ENCODE measurements at places on chromosomes 5 and 9.

DNA sequence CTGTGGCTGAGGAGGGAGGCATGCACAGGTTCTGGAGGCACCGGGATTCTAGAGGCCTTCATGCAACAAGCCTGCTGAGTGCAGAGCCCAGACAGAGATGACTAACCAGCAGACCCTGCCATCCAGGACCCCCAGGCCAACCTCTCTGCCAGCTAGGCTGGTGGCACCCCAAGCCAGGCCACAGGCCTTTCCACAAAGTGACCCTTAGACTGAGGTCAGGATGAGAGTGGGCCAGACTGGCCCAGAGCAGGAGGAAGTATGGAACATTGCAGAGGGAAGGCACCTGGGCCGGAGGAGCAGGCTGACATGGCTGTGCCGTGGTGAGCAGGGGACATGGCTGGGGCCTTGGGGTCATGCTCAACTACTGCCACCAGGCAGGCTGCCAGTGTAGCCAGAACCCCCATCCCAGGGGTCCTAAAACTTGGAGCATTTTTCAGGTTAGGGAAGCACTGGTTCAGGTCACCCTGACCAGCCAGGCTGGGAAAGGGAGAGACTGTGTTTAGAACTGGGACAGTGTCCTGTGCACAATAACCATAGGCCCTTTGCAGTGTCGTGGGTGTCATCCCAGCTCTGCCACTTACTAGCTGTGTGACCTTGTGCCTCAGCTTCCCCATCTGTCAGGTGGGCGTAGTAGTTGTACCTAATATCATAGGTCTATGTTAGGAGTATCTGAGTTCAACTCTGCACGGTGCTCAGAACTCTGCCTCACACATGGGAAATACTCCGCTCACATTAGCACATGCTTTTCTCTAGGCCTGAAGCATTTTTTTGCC, 17.3 kb downstream of the TCF7 start:
- H3K36me3 ChIP-seq, result no peaks in the 10 kb centered on the region
- no peaks in the 10 kb centered on the region for H3K27me3 ChIP-seq
- peaks cover 23% of the 10 kb centered on the region for H3K4me1 ChIP-seq
- no peak overlapping the region for H3K27ac ChIP-seq
- DNase-seq, result no peak
- no peak overlapping the region for H3K4me3 ChIP-seq

GRCh38 chr9:94031380-94031779, 52.9 kb upstream of the PTPDC1 start:
- no peaks in the 10 kb centered on the region for H3K4me1 ChIP-seq
- no peaks in the 10 kb centered on the region for H3K36me3 ChIP-seq
- no peaks in the 10 kb centered on the region for H3K27me3 ChIP-seq
- H3K4me3 ChIP-seq, result peak overlapping the region; percentile 76

- no peak for DNase-seq
- no peaks in the 10 kb centered on the region for H3K36me3 ChIP-seq
- H3K4me1 ChIP-seq, result no peaks in the 10 kb centered on the region
- H3K27me3 ChIP-seq, result no peaks in the 10 kb centered on the region
- no peak overlapping the region for H3K4me3 ChIP-seq
- H3K27ac ChIP-seq, result no peak overlapping the region
These were observed 43.8 kb downstream of the FAT2 start for GRCh38 chr5:151547364-151547763.

DNA sequence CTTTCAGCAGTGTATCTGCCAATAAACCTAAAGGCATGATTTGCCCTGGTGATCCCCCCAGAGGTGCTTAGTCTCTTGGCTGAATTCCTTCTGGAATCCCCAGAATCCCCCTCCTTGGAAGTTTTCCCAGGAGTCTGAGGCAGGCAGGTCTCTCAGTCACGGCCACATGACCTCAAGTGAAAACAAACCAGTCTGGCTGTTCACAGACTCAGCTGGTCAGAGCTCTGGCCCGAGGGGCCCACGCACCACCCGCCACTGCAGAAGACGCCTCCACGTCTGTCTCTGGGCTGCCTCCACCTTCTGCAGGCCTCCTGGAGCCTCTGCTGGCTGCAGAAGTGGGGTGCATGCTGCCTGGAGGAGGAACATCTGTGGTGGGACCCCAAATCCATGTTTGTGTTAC, 52.5 kb downstream of the HRH2 start:
- H3K36me3 ChIP-seq, result no peaks in the 10 kb centered on the region
- no peak overlapping the region for H3K4me3 ChIP-seq
- H3K27ac ChIP-seq, result no peak overlapping the region
- DNase-seq, result no peak
- no peaks in the 10 kb centered on the region for H3K27me3 ChIP-seq

- no peaks in the 10 kb centered on the region for H3K27me3 ChIP-seq
- no peak overlapping the region for H3K27ac ChIP-seq
These were observed 43.3 kb upstream of the NDFIP1 start for GRCh38 chr5:142065273-142065672.

DNA sequence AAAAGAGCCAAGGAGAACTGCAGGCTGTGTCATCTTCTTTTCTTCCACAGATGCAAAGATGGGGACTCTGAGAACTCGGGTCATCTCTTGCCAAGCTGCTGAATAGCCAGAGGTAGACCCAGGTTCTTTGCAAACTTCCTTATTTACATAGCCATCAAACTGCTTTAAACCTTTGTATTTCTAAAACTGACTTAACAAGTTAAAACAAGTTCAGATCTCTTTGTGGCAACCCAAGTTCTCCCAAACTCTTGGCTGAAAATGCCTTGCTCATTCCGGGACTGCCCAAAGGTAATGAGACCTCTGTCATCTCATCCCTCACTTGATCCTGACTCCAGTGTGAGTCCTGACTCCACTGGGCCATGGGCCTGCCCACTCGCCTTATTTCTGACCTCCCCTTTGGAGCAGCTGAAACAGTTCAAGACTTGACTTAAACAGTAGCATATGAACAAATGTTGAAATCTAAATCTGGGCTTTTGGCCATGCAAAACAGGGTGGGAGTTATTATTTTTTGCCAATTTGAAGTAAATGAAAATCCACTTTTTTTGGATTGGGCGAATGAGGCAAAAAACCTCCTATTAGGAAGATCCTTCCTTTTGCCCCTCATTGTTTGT, 50.6 kb downstream of the FBXL7 start:
- no peak overlapping the region for H3K4me3 ChIP-seq
- H3K27ac ChIP-seq, result no peak overlapping the region
- H3K27me3 ChIP-seq, result no peaks in the 10 kb centered on the region
- H3K4me1 ChIP-seq, result peaks cover 31% of the 10 kb centered on the region

DNA sequence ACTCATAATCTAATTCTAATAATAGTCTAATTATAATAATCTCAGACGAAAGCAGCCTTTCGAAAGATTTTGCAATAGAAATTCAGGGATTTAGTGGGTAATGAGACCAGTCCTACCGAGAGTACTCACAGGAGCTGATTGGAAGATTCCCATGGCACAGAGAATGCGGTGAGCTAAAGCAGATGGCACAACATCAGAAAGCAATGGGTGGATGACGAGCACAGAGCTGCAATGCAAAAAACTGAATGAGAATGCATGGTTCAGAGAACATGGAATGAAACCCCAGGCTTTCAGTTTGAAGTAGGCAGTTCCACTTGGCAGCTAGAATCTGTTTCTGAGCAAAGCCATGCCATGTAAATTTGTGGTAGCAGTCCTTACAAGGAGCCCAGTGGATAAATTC, 78.2 kb upstream of the SPINK5 start:
- no peak overlapping the region for H3K4me3 ChIP-seq
- no peak overlapping the region for H3K27ac ChIP-seq
- no peaks in the 10 kb centered on the region for H3K4me1 ChIP-seq
- H3K27me3 ChIP-seq, result no peaks in the 10 kb centered on the region

DNA sequence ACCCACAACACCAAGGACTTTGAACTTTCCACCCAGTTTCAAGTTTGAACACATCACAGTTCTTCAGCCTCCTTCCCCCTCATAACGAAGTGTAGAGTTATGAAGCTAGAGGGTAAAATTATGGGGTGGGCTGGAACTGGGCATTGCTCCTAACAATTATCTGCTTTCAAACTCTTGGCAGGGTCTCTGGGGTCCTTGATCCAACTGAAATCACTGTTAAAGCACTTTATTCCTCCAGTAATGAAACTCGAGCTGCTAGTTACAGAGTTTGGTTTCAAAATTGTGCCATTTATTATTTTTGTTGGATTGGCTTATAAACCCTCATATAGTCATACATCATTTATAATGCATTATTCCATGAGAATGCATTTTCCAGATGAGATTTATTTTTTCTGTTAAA, 158.5 kb downstream of the RGS3 start:
- H3K4me3 ChIP-seq, result no peak overlapping the region
- no peaks in the 10 kb centered on the region for H3K27me3 ChIP-seq
- H3K27ac ChIP-seq, result peak overlapping the region; percentile 91
- H3K4me1 ChIP-seq, result peaks cover 82% of the 10 kb centered on the region
- no peaks in the 10 kb centered on the region for H3K36me3 ChIP-seq

- peaks cover 37% of the 10 kb centered on the region for H3K36me3 ChIP-seq
- DNase-seq, result no peak
- peak overlapping the region; percentile 70 for H3K27ac ChIP-seq
- no peaks in the 10 kb centered on the region for H3K27me3 ChIP-seq
These were observed 1.4 kb downstream of the IL11RA start for GRCh38 chr9:34653151-34654072.

GRCh38 chr5:41337724-41338123, 124.4 kb upstream of the C6 start:
- DNase-seq, result no peak
- no peaks in the 10 kb centered on the region for H3K36me3 ChIP-seq
- peaks cover 7% of the 10 kb centered on the region for H3K4me1 ChIP-seq
- H3K4me3 ChIP-seq, result no peak overlapping the region
- H3K27ac ChIP-seq, result no peak overlapping the region

DNA sequence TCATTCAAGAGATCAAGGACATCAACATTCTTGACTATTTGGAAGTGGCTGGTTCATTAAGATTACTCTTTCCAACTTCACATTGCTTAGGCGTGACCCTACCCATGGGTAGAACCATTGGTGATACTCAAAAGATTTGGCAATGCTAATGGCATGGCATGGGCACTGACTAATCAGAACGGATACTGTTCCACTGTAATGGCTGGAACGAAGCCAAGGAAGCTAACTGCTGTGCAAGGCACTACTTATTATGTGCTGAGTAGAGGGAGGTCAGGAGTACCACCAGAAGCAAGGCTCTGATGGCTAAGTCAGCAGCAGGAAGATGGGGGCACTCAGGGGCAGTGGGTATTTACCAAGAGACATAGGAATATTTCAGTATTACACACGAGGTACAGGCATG, 31.9 kb downstream of the GNA14 start:
- no peak overlapping the region for H3K27ac ChIP-seq
- no peak for DNase-seq
- no peaks in the 10 kb centered on the region for H3K27me3 ChIP-seq
- H3K4me3 ChIP-seq, result no peak overlapping the region
- no peaks in the 10 kb centered on the region for H3K36me3 ChIP-seq

DNA sequence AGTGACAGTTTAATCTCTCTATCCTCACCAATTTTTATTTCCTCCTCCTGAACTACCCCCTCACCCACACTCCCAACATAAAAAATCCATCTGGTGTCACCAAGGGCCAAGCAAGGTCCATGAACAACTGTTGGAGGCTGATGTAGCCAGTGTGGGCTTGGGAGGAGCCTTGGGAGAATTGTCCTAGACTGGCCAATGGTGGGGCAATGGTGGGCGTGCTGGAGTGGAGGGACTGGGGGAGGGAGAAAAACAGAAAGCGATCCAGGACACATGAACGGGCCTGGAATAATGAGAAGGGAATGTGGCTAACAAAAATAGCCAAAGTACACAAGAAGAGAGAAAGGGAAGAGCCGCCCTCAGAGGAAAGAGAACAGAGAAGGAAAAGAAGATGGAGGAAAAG, 272.6 kb downstream of the ENC1 start:
- no peaks in the 10 kb centered on the region for H3K36me3 ChIP-seq
- no peaks in the 10 kb centered on the region for H3K27me3 ChIP-seq
- no peak for DNase-seq
- peak overlapping the region; percentile 54 for H3K27ac ChIP-seq

DNA sequence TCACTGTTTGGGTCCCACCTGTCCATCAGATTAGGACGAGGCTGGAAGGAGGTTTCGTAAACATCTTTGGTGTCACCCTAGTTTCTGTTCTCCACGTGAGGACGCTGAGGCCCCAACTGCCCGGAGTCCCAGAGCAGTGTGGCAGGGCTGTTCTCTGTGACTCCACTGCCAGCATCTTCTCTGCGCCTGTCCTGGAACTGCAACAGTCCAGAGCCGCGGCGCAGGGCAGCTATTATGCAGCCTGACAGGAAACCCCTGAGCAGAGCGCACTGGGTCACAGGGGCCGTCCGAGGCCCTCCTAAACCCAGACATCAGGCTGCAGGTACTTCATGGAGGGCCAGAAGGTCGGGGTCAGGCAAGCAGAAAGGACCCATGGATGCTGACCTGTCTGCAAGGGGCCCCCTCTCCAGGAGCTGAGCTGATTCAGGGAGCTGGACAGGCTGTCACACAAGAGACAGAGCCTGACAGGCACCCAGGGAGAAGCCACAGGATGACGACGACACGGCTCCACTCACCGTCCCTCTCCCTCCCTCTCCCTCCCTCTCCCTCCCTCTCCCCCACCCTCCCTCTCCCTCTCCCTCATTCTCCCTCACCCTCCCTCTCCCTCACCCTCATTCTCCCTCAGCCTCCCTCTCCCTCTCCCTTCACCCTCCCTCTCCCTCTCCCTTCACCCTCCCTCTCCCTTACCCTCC, 31.7 kb downstream of the DBH start:
- H3K4me3 ChIP-seq, result no peak overlapping the region
- H3K4me1 ChIP-seq, result peaks cover 20% of the 10 kb centered on the region
- H3K27ac ChIP-seq, result no peak overlapping the region
- H3K27me3 ChIP-seq, result no peaks in the 10 kb centered on the region
- no peaks in the 10 kb centered on the region for H3K36me3 ChIP-seq
- DNase-seq, result no peak

- no peaks in the 10 kb centered on the region for H3K36me3 ChIP-seq
- no peak for DNase-seq
- H3K4me1 ChIP-seq, result no peaks in the 10 kb centered on the region
- no peak overlapping the region for H3K4me3 ChIP-seq
- no peaks in the 10 kb centered on the region for H3K27me3 ChIP-seq
These were observed 1208.2 kb upstream of the C9orf72 start for GRCh38 chr9:28781481-28781880.

DNA sequence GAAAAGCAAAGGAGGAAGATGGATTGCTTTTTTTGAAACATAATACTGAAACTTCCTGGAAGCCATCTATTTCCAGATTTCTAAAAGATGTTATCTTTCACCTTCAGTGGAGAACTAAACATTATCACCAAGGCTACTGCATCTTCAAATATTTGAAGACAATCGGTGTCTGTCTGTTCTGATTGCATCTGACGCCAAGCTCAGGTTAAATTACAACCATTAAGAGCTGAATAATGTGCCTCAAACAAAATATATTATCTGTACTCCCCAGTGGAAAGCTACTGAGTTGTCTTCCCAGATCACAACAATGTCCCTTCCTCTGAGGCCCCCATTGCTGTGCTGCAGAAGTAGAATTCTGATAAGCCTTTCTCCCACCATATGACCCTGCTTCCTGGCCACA, 342.3 kb downstream of the PLK2 start:
- no peak overlapping the region for H3K27ac ChIP-seq
- no peaks in the 10 kb centered on the region for H3K27me3 ChIP-seq
- no peak for DNase-seq

GRCh38 chr5:100789694-100790093, 113.4 kb downstream of the ST8SIA4 start:
- no peak for DNase-seq
- peaks cover 12% of the 10 kb centered on the region for H3K4me1 ChIP-seq
- no peak overlapping the region for H3K27ac ChIP-seq
- H3K27me3 ChIP-seq, result no peaks in the 10 kb centered on the region
- H3K36me3 ChIP-seq, result no peaks in the 10 kb centered on the region
- no peak overlapping the region for H3K4me3 ChIP-seq

- no peak overlapping the region for H3K4me3 ChIP-seq
- H3K4me1 ChIP-seq, result no peaks in the 10 kb centered on the region
- H3K27me3 ChIP-seq, result no peaks in the 10 kb centered on the region
These were observed 423.9 kb downstream of the DMRT2 start for GRCh38 chr9:1473956-1474634.
